Sigmoid colon (tissue), 7 donors: ENCODE measurements at places on chromosomes 6 and 20. TPM values are rescaled to one million over a fixed set of nuclear protein-coding genes. Genes with fewer than 3 reads are reported as not detected.
A peak's percentile ranks its signal among the peaks of the same experiment; 100 is the strongest.

DNA sequence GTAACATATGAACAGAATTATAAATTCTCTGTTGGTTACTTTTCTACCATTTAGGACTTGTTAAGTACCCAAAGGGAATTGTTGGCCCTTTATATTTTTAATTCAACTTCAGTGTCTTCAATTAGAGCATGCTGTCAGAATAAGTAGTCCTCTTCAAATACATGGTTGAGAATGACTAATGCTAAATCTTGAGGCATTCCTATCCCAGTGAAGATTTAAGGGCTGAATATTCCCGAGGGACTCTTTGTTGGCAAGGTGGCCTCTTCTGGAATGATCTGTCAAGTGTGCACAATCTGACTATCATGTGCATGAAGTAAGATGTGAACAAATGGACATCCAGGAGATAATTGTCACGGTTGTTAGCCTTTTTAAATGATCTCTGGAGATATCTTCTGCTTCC lies 421.7 kb downstream of the BMP2 start:
- no peak for DNase-seq

The C6orf141 gene
- 6.9 TPM for total RNA-seq

DNA sequence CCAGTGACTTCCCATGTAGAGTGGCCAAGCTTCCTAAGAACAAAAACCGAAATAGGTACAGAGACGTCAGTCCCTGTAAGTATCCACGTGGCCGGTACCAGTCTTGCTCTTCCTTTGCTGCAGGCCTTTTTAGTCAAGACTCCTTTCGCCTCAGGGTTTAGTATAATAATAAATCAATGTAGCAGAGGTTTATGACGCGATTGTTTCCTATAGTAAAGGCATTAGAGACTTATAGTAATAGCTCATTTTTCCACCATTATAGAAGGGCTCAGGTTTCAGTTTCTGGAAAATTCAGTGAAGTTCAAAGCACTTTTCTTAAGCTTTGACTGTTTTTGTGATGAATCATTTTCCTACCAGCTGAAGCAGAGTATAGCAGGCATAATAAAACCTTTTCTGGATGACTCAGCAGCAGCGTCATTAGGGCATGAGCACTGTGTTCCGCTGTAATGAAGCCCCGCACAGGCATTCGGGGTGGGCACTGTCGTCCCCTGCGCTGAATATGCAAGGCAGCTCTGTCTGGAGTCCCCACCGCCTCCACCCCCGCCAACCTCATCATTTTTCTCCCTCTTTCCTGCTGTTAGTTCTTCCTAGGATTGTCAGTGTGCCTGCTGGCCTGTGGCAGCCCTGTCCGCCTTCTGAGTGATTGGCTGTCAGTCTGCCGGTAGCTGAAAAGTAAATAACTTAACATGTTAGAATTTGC lies 51.3 kb downstream of the PTPN1 start:
- peak; percentile 85 for DNase-seq

GRCh38 chr6:144315226-144315980 lies 30.3 kb downstream of the UTRN start:
- DNase-seq = no peak

DNA sequence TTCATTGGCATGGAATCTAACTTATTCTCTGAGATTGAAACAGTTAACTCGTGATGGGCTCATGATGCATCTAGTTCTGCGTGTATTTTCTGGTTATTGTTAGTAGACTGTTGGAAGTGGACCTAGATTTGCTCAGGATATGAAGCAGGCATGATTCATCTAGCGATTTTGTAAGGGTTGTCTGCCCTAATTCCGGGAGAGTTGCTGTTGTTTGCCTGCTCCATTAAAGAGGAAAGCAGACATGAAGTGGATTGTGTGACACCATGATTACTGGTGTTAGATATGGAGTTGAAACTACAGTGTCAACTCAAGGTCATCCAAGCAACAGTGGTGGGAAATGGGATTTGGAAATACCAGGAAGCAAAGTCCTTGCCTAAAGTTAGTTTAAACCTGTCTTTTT lies 41.0 kb downstream of the SOX4 start:
- DNase-seq = no peak

The STK38 gene
- 36.0 TPM for total RNA-seq

DNA sequence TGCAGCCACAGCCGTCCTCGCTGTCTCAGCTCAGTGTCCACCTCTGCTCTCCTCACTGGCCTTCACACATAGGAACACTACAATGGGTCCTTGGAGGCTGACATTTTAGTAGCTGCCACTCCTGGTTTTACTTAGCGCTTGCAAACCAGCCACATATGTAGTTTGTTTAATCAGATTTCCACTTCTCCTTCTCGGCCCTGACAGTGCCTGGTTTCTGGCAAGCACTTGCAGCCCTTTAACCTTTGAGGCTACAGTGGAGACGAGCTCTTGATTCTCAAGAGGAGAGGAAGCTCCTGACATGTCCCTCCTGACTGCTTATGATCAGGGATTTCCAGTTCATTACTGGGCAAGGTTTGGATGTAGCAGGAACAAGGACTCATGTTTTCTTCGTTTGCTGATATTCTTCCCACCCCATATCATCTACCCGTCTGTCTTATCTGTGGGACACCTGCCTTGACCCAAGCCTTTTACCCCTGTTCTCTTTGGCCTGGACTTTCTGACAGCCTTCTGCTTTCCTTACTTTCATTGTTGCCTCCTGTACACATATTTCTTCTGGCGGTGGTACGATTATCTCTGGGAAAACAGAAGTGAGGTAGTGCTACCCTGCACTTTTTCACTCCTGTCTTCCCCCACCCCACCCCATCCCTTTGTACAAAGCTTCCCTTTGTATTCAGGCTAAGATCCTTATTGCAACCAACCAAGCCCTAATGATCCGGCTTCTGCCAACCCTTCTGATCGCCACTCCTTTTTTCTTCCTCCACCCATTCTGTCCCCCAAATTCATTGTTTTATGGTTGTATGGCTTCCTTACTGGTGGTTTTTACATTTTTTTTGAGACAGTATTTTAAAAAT lies 31.2 kb downstream of the CEP43 start:
- no peak for DNase-seq

DNA sequence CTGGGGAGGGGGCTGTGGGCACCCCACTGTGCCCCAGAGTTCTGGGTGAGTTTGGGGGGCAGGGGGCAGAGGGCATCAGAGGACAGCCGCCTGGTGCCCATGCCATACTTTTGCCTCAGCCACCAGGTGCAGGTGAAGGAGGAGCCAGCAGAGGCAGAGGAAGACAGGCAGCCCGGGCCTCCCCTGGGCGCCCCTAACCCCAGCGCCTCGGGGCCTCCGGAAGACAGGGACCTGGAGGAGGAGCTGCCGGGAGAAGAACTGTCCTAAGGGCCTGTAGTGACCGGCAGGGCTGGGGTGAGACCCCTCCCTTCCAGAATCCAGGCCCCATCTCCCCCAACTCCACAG lies 39.6 kb upstream of the MDFI start:
- DNase-seq = peak; percentile 56

DNA sequence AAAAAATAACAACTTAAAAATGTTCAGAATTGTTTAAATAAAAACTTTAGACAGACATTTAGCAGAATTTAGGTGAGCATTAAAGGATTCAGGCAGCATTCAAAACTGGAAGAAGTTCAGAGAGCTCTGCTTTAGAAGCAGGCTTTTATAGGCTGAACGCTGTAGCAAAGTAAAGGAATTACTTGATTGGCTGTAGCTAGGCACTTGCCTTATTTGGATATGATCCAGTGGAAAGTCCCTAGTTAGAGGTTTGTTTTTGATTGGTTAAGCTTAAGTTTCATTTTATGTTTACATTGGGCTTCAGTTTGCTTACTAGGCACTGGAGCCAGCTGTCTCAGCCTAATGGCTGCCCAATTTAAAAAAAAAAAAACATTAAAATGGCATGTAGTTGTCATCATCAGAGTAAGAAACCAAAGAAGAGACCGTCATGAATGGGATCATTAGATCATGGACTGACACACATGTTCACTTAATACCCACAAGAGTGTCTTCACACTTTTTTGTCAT lies 65.1 kb downstream of the CBFA2T2 start:
- no peak for DNase-seq

The KIZ gene
- 205 TPM for total RNA-seq

GRCh38 chr6:158654498-158654897 lies 4.6 kb downstream of the SYTL3 start:
- peak; percentile 96 for DNase-seq

DNA sequence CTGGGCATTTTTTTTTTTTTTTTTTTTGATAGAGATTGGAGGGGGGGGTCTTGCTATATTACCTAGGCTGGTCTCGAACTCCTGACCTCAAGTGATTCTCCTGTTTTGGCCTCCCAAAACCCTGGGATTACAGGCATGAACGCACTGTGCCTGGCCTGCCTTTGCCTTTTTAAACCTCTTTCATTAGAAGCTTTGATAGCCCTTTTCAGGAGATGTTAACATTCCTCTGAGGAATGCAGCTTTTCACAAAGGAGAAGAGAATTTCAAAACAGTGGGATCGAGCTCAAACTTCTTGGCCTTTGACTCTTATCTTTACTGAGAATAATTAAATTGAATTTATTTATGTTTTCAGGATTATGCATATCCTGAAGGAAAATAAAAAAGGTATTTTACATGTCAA lies 31.3 kb downstream of the SLC26A8 start:
- DNase-seq = no peak

The HRH3 gene
- total RNA-seq = not detected

DNA sequence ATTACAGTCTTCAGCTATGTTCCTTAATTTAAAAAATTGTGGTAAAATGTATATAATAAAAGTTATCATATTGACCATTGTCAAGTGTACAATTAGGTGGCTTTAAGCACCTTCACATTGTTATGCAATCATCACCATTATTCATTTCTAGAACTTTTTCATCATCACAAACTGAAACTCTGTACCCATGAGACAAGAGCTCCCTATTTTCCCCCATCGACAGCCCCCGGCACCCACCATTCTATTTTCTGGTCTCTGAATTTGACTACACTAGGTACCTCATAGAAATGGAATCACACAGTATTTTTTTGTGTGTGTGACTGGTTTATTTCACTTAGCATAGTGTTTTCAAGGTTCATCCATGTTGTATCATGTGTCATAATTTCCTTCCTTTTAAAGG lies 39.7 kb upstream of the FYN start:
- no peak for DNase-seq

- no peak for DNase-seq
Observed at GRCh38 chr6:13524801-13525508, 37.6 kb upstream of the GFOD1 start.

GRCh38 chr6:33288141-33288920 lies 708 bp downstream of the WDR46 start:
- no peak for DNase-seq

- peak; percentile 32 for DNase-seq
Observed at GRCh38 chr6:321158-321438, 28.8 kb downstream of the DUSP22 start.

- DNase-seq = peak; percentile 74
Observed at GRCh38 chr6:169162752-169163407, 90.8 kb downstream of the THBS2 start.

The PRKN gene
- total RNA-seq = 173 TPM

- no peak for DNase-seq
Observed at GRCh38 chr6:978937-979685, 286.2 kb upstream of the EXOC2 start.

The BTNL2 gene
- total RNA-seq = not detected

DNA sequence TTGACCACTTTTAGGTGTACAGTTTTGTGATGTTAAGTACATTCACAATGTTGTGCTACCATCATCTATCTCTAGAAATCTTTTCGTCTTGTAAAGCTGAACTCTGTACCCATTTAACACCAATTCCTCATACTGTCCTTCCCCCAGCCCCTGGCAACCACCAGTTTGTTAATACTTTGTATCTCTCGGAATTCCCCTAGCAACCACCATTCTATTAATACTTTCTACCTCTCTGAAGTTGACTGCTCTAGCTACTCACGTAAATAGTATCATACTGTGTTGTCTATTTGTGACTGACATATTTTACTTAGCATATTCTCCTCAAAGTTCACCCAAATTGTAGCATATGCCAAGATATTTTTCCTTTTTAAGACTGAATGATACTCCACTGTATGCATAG lies 82.3 kb upstream of the CLDN20 start:
- no peak for DNase-seq

The LY6G6C gene
- not detected for total RNA-seq

GRCh38 chr20:16381444-16381843 lies 191.8 kb downstream of the KIF16B start:
- no peak for DNase-seq

The DPPA5 gene
- total RNA-seq = not detected

GRCh38 chr6:52162940-52163908 lies 23.0 kb upstream of the IL17A start:
- no peak for DNase-seq

DNA sequence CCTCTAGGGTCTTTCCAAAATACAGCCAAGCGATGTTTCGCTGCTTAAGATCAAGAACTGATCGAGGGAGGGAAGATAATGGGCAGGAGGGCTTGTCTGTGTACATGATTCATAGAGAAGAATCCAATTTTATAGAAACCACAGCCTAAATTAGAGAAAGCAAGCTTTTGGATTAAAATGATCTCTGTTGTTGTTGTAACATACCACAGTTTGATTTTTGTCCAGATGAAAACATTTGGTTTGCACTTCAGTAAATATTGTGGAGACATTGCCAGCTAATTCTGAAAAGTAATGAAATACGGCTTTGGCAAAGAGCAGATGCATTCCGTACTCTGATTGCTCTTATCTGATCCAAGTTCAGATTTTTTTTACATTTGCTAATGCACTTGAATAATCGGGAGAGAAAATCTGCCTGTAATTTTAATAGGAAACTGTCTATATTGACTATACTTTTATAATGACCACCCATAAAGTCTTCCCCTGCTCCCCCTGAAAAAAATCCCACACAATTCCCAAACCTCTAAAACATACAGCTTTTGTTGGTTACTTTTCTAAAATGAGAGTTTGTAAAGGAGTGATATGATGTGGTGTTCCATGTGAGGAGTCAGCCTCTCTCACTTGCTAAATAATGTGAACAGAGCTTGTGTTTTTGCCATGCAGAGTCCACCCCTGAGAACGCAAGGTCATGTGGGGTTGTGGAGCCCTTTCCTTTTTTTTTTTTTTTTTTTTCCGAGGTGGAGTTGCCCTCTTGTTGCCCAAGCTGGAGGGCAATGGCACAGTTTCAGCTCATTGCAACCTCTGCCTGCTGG lies 199.9 kb downstream of the DTNBP1 start:
- no peak for DNase-seq

GRCh38 chr6:137651591-137652335 lies 157.6 kb upstream of the OLIG3 start:
- DNase-seq = no peak

DNA sequence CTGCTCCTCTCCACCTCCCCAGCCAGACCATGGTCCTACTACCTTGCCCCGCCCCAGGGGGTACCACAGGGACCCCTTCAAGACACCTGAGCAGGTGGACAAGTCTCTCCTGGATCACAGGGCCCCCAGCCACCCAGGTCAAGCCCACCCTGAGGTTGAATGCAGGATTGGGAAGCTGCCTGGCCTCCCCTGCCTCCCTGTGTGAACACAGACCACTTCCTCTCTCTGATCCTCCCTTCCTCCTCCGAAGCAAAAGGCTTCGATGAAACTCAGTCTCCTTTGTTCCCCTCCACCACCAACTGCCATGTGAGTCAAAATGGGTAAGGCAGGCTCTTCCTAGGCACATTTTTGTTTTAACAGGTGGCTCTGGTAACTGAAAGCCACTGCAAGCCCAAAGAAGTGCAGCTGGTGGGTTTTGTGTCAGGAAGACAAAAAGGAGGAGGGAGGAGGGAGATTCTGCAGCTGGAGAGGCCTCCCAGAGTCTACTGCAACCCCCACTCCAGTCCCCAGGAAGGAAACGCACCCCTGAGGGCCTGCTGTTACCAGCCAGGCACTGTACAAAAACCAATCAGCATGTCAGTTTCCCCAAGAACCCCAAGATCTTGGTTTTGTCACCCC lies 5.4 kb downstream of the ADA start:
- DNase-seq = no peak

The OR2H2 gene
- total RNA-seq = not detected

The ZBTB9 gene
- total RNA-seq = 1.3 TPM

GRCh38 chr20:38383147-38383546 lies 36.9 kb downstream of the LBP start:
- DNase-seq = no peak
